ENCODE measurements at places on chromosomes 6 and 20.
A peak's percentile ranks its signal among the peaks of the same experiment; 100 is the strongest.

DNA sequence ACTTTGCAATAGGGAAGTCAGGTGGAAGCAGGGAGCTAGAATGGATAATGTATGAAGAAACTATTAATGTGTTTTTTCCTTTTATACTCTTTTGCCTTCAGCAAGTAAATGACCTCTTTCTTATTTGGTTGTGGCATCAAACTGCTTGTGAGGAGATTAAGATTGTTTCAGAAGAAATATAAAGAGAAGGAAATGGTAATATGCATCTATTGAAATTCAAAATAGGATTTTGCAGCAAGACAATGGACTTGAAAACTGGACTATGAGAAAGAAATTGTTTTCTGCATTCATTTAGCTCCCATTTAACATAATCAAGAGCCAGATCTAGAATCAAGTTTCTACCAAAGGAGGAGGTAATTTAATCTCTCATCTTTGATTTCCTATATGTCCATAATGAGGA lies 32.3 kb upstream of the KIFC1 start:
- DNase-seq = no peak

DNA sequence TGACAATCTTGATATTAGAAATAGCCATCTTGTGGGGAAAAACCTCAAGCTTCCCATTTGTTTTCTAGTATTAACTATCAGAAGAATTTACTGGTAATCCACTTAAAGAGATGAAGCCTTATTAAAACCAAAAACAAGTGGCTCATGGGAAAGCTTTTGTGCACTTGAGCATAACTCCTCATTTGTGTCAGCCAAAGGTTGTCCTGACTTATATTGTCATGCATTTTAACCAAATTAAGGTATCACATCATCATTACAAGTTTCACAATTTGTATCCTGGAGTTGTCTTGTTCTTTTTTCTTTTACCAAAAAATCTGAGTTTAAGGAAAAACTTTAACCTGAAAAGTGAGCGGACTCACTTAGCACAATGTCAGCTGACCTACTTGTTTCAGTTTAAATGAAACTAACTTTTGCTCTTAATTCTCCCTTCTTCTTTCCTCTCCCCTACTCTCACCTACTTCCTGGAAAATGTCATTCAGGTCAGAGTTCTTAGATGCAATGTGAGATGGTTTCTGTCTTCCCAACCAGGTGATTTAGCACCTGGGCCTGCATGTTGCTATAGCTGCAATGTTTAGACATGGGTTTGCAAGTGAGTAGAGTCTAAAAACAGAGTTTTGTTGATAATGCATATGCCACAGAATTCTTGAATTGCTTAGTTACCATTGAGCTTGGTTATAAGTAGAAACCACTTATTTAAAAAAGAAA lies 82.8 kb downstream of the TNFAIP3 start:
- no peak for DNase-seq

DNA sequence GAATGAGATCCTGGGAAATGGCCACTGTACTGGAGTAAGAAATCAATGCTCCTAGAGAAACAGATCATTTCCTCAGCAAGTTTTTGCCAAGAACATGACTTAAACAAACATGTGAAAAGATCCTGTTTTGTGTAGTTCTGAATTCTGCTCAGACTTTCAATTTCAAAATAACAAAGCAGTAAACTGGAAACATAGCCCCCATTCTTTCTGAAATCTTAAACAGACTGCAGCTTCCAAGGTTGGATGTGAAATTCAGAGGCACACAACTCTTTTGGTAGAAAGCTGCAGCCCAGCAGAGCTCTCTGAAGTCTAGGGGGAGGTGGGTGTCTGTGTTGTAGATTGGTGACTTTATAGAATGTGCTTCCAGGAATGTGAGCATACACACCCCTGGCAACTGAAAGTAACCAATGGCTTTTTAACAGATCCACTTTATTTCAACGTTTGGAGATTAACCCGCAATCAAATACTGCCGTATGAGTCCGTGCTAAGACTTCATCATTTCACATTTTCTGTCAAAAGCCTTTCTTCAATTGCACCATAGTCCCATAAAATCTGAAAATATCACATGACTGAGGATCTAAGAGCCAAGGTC lies 86.4 kb downstream of the ATXN1 start:
- peak; percentile 76 for DNase-seq

GRCh38 chr20:23419995-23420901 lies 1.0 kb downstream of the NAPB start:
- DNase-seq = peak; percentile 34

- no peak for DNase-seq
Observed at GRCh38 chr6:161024364-161024920, 32.9 kb downstream of the MAP3K4 start.

GRCh38 chr6:42250274-42250931 lies 32.7 kb upstream of the MRPS10 start:
- no peak for DNase-seq

- DNase-seq = no peak
Observed at GRCh38 chr6:34523441-34524206, 32.5 kb downstream of the SPDEF start.

- DNase-seq = no peak
Observed at GRCh38 chr20:56004611-56005388, 519 bp downstream of the CBLN4 start.

Data from GM04504 (cell line).